Tongue (tissue), 3 donors: ENCODE measurements at places on chromosomes 5 and 9.
A peak's percentile ranks its signal among the peaks of the same experiment; 100 is the strongest.

DNA sequence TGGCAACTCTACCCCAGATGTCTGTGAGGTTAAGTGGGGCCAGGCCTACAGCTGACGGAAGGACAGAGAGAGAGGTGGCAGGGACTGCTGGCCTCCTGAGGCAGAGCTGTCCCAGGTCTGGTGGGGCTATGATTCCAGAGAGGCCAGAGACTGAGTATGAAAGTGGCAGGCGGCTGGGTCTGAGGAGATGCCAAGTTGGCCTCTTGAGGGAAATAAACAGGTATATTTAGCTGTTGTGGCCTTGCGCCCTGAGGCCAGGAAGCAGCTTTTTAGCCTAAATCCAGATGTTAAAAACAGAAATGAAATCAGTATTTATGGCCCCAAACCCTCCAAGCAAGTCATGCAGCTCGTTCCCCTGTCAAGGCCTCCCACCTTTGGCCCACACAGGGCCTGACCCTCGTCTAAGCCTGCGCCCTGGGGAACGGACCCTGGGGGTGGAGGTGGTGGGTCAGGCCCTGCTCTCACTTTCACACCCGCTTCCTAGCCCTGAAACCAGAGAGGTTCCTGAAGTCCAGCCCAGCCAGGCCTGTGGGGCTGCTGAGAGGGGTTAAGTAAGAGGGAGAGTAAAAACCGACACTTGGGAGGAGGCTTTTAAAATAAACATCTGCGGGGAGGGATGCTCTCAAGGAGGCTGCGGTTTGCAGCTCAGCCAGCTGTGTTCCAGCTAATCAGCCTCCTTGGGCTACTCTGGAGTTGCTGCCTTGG lies 18.7 kb downstream of the PCDHGC5 start:
- DNase-seq = peak; percentile 79

DNA sequence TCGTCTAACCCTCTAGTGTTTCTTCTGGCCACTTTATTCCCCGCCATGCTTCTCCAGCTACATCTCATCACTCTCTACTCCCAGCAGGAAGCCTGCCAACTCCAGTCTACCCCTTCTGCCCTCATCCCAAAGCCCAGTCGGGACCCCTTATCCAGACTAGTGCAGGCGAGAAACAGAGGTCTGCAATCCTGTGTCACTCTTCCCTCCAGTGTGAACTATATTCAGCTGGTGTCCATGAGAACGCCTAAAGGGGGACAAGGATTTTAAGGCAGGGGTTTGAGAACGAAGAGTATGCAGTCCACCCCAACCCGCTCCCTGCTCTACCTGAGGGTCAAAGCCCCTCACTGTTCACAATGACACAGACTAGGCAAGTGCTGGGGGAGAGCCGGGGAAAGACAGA lies 41.7 kb upstream of the GABRP start:
- no peak for DNase-seq

- DNase-seq = no peak
Measured at GRCh38 chr9:72648324-72649126, 127.1 kb downstream of the TMC1 start.

GRCh38 chr9:95736370-95736769 lies 139.1 kb upstream of the ERCC6L2 start:
- DNase-seq = no peak

DNA sequence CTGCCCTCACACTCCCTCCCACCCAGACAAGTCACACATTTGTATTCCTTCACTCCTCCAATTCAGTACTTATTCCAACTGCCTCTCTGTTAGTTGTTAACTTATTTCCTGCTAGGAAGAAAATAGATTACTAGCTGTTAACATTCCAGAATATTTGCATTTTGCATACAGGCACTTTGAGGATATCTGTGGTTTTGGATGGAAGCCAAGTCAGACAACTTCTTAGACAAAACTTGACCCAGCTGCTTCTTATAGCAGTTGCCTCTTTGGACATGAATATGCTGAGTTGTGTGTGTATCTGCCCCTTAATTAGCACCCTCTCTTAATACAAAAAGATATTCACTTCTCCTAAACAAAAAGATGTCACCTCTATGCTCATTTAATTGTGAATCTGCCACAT lies 1280.6 kb upstream of the ACO1 start:
- DNase-seq = peak; percentile 39

DNA sequence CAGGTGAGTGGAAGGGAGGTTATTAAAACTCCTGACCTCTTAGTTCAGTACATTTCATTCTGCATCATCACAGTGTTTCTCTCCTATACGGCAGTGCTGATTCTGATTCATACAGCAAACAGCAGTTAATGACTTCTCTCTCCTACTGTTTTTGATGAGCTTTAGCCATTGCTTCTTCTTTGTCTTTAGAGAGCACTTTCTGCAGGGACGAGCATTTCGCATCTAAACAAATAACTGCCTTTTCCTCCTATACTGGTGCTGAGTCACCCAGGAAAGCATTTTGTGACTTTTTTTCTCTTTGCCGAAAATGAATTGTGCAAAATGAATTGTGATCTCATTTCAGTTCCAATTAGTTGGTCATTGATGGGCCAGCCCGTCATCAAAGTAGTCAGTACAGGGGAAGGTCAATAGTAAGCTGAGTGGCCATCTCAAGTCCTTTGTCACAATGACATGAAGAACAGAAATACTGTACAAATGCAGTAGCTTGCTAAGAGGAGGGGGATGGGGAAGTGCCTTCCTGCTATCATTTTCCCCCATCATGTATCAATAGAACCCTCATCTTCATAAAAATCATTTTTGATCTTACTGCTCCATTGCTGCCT lies 98.5 kb downstream of the INSYN2B start:
- no peak for DNase-seq

DNA sequence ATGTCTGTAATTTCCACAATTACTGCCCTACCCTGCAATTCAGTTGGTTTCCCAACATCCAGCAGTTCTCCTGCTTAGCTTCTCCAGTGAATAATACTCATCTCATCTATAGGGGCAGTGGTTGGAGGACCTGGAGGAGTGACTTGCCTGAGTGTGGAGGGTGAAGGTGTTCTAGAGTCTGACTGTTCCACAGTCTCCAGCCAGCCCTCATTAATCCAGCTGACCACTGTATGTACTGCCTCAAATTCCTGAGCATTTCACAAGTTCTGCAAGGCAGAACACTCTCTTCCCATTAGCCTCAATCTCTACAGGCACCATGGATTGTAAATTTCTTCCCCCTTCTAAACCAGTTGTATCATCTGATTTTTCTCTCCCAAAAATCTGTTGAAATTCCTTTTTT lies 147.4 kb upstream of the NFIL3 start:
- no peak for DNase-seq

DNA sequence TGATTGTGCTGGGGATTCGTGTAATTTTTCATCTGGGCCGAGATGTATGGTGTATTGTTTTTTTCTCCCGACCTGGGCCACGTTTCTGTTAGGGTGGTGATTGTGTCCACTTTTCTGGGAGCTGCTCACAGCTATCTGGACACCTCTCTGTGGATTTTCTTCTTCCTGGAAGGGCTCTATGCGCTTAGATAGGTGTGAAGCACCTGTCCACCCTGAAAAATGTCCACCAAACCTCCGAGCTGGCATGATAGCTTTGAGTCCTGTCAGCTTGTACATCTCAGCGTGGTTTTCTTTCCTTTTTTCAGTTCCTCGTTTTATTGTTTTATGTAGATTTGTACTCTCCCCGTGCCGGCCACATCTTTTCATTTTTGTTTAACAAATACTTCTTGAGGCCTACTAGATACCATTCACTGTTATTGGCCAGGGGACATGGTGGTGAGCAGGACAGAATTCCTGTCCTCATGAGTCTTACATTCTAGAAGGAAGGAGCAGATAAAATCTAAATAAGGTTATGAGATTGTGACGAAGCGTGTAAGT lies 1.1 kb downstream of the UGCG start:
- DNase-seq = peak; percentile 42

GRCh38 chr9:17623965-17624364 lies 45.1 kb downstream of the SH3GL2 start:
- DNase-seq = no peak

DNA sequence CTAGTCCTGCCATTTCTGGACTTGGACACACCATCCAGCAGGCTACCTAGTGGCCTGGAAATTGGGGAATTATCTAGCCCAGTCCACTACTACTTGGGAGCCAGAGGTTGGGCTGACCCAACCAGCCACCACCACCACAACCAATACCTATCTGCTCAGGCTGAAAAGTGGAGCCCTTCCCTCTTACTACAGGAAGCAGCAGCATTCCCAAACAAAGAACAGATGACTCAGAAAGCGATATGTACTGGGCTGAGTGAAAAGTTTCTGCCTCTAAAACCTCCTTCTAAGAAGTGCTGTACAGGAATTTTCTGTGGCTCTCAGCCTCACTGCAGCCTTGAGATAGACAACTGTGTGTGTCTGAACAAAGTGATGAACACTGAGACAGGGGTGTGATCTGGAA lies 279.4 kb downstream of the CDH10 start:
- no peak for DNase-seq

DNA sequence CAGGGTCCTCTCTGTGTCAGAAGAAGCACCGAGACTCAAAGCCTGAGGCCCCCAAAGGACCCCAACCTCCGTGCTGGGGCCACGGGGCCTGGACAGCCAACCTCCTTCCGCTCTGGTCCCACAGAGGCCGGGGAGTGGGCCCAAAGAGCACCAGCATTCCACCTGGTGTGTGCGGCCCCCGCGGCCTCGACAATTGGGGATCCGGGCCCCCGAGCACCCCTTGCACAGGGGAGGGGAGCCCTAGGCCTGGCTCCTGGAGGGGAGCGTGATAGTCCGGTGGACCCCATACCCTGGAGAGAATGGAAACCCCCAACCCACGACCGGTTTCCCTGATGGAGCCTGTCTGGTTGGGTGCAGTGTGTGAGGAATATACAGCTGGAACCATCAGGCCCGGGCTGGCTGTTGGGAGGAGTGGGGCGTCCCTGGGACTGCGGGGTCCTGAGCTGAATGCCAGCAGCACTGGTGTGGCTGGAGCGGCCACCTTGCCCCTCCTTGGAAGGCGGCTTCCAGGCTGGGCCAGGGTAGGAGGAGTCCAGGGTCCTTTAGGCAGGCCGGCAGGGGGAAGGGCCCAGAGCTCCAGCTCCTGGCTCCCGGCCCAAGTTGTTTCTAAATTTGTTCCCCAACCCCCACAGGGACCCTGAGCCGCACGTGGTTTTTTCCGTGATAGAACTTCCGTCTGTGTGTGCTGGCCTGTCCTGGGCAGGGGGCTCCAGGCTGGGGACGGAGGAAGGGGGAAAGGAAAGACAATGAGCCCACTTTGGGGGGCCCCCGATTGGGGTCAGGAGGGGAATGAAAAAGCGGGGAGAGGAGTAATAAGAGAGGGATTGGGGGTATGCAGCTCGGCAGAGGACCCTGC lies 825 bp upstream of the TOR4A start:
- peak; percentile 93 for DNase-seq

DNA sequence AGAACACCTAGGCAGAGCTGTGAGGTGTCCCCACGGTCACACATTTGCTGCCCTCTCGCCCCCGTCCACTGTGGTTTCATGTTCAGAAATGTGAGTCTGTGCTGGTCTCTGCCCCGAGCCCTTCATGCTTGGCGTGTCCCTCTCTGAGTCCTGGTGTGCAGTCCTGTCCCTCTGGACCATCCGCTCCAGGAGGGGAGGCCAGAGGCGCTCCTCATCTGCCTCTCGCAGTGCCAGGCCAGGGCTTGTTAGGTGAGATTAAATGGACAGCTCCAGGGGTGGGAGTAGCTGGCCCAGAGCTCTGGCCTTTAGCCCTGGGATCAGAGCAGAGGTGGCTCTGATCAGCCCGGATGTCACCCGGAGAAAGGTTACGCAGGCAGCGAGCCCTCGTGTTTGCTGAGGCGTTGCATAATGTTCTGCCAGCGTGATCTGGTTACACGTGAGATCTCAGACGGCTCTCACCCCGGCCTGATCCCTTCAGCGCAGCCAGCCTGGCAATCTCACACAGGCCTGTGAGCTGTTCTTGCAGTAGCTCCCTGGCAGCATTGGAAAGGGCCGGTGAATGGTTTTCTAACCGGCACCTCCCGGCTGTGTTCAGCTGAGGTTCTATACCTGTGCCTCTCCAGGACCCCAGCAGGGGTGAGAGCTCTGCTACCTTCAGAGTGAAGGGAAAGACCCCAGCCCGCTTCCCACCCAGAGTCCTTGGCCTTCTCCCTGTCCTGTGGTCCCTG lies 24.5 kb downstream of the PTGES2 start:
- no peak for DNase-seq

DNA sequence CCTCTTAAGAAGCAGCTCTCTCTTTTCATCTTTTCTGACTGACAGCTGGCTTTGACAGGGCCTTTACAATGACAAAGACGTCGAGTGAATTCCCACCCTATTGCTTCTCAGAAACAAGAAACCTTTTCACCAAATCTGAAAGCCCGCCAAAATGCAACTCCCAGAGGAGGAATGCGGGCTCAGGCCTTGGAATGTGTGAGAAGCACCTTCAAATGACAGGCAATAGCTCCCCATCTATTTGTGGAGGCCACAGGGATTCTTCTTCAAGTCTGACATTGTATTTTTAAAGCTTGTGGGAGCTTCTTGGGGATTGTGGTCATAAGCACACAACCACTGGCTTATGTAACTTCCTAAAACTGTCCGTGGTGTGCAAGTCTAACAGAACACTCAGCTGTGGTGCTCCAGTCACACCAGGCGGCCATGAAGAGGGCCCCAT lies 72.7 kb downstream of the DPYSL3 start:
- DNase-seq = peak; percentile 30

DNA sequence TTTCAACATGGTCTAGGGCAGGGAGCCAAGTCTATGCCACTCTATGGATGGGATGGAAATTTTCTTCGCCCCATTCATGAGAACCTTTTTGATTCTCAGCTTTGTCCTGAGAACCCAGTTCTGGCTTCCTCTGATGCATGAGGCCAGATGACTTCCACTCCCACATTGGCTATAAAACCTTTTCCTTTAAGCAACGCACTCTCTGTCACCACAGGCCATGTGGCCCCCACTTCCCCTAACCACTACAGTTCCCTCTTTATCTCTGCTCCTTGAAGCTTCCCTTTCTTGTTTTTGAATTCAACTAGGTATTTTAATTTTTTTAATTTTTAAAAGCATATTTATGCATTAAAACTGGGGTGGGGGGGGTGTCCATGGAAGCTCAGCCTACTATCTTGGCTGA lies 401.3 kb downstream of the ENC1 start:
- DNase-seq = no peak

DNA sequence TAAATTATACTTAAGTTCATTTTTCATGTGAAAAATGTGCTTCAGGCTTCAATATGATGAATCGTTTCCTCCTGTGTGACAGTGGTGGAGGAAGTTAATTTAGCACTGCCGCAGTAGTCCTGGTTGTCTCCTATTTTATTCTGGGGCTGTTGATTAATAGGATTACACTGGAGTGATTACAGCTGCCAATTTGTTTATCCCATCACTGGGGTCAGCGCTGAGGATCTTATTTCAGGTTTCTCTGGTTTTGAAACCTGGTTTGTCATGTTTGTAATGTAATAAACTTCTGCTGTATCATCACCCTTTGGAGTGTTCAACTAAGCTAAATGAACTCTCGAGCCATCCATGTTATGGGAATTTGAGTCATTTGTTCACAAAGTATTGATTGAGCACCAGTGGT lies 241.7 kb upstream of the KCNN2 start:
- no peak for DNase-seq

DNA sequence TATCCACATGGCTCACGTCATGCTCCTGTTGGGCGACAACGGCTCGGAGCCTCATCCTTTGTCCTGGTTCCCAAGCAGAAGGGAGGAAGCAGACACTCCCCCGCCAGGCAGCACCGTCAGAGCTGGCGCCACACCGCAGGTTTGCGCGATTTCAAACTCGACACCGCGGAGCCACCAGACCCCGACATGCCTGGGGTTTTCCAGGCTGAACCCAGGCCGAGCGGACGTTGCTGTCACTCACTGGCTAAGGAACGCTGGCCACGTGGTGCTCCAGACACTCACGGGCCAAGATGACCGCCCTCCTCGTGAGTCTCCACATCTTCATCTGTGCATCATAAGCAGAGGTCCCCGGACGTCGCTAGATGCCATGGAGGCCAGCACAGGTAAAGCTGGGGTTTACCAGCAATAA lies 9.0 kb downstream of the TERT start:
- no peak for DNase-seq

GRCh38 chr5:29984156-29984540 lies 1209.3 kb upstream of the CDH6 start:
- DNase-seq = no peak
